ENCODE measurements at places on chromosomes 6 and 20.

- peak; percentile 34 for DNase-seq
Observed at GRCh38 chr20:37309936-37310590, 20.6 kb downstream of the MANBAL start.

DNA sequence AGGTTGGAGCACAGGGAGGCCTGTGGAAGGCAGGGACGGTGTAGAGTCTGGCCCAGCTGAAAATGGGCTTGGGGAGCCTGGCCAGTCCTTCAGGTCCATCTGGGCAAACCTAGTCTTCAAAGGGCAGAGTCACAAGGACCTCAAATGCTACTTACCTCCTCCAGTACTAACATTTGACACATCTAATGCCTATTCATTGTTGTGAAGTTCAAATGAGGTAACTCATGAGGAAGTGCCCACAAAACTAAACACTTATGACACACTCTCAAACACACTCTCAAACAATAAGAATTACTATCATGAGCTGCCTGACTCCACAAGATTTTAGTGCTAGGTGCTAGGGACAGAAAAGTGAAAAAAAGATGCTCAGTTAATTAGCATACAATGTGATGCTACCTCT is 27.1 kb downstream of the DAAM2 start:
- no peak for DNase-seq

DNA sequence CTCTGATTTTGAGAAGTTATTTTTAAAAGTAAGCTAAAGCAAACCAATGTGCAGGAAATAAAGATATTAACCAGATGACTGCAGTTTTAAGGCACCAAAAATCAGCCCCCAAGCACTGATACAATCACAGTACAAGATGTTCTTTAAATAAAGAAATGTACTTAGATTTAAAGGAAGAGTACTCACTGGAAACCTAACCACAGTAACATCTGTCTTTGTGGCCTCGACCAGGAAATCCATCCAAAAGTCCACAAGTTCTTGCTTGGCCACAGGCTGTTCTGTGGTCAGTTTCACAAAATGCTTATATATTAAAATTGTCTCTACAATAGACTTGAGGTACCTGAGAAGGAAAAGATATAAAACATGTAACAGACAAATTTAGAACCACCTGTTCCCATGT is 105.9 kb upstream of the MAP7 start:
- DNase-seq: no peak

DNA sequence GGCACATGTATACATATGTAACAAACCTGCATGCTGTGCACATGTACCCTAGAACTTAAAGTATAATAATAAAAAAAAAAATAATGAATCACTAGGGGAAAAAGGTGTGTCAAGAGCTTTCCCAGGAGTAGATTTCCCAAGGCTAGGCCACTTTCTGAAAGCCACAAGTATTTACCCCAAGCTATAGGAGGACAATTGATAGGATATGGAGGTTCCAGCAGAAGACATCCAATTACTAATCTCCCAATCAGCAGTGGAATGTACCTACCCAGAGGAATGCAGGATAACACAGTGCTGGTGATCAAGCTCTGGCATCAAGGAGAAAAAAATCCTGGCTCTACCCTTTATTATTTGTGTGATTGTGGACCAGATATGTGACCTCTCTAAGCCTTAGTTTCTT is 562.7 kb downstream of the RFPL4B start:
- DNase-seq: no peak

DNA sequence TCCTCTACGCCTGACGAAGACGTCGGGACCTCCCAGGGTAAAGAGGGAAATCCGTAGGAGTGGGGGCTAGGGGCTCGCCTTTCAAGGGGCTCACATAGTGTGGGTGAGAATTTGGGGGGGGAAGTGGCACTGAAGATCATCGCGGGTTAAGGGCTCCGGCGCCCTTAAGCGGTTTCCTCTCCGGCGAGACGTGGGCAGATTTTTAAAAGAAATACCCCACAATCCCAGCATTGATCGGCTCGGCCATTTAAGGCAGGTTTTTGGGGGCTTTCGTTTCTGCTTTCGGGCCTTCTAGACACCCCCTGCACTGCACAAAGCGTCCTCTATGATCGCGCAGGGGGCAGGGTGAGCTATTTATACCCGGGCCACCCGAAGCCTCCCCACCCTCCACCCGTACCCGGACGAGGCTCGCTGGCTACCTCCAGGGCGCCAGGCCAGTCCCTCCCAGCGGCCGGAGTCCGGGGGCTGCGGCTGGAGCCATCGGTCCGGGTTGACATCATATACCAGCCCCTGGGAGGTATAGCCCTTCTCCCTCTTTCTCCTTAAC is 1.2 kb downstream of the NKX2-2 start:
- no peak for DNase-seq

DNA sequence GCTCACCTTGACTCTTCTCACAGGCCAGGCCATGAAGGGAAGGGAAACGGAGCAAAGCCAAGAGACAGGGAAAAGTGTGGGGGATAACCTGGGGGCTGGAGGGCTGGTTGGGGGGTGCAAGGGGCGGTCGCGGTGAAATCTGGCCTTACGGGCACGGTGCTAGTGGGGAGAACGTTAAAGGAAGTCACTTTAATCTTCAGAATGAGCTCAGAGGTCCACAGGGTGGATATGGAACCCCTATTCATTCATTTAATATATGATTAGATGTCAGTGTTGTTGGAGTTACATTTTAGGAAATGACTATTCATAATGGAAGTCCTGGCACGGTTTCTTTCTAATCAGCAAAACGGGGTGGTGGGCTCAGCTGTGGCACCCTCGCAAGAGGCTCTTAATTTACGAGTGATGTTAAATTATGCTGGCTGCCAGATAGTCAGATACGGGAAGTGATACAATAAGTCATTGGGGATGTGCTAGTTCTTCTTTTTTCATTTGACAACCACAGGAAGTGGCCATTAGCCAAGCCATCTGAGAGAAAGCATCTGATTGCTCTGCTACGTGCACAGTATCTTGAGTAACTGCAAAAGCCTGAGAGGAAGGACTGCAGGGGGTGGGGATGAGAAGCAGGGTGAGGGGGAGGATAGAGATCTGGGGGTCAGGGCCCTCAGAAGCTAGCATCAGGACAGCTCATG is 253.0 kb downstream of the QKI start:
- DNase-seq: no peak

- no peak for DNase-seq
Observed at GRCh38 chr6:137755284-137755683, 111.8 kb upstream of the TNFAIP3 start.

GRCh38 chr6:119296036-119297035 is 53.2 kb downstream of the MAN1A1 start:
- DNase-seq: no peak
